ENCODE measurements at places on chromosomes 13 and 19.
A peak's percentile ranks its signal among the peaks of the same experiment; 100 is the strongest.

DNA sequence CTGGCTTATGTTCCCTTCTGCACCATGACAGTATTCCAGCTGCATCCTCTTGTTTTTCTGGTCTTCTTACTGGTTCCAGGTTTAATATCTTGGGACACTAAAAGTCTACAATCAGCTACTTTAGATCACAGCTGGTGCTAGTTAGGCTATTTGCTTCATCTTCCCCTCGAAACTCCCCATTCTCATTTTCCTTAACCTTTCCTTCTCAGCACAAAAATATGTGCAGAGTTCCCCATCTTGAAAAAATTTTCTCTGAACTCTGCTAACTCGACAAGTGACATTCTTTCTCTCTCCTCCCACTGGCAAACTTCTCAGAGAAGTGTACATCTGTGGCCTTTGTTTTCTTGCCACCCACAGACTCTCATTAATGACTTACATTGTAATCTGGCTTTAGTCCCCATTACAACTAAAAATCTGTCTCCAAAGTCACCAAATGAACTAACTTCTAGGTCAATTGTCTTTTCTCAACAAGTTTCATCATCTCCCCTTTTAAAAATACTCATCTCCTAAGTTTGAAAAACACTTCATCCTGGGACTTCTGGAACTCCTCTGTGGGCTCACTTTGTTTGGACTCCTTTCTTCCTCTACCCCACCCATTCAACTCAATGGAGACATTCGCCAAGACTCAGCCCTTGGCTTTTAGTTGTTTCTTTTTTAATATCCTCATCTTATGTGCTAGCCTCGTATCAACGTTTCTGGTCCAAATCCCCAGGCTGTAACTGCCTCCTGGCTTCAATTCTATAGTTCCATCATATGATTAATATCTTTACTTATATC lies 7.1 kb upstream of the KL start:
- DNase-seq, result no peak

GRCh38 chr19:34363094-34363493 lies 1.9 kb upstream of the GPI start:
- no peak for DNase-seq

- DNase-seq, result peak; percentile 41
Observed at GRCh38 chr13:112067116-112067741, at the start of gene SOX1. Gene SOX1 (plus strand): TSS chr13:112067149. CDS start chr13:112067659, 510 bp downstream.

GRCh38 chr19:19911150-19911549 lies 10.4 kb downstream of the ZNF93 start:
- no peak for DNase-seq

DNA sequence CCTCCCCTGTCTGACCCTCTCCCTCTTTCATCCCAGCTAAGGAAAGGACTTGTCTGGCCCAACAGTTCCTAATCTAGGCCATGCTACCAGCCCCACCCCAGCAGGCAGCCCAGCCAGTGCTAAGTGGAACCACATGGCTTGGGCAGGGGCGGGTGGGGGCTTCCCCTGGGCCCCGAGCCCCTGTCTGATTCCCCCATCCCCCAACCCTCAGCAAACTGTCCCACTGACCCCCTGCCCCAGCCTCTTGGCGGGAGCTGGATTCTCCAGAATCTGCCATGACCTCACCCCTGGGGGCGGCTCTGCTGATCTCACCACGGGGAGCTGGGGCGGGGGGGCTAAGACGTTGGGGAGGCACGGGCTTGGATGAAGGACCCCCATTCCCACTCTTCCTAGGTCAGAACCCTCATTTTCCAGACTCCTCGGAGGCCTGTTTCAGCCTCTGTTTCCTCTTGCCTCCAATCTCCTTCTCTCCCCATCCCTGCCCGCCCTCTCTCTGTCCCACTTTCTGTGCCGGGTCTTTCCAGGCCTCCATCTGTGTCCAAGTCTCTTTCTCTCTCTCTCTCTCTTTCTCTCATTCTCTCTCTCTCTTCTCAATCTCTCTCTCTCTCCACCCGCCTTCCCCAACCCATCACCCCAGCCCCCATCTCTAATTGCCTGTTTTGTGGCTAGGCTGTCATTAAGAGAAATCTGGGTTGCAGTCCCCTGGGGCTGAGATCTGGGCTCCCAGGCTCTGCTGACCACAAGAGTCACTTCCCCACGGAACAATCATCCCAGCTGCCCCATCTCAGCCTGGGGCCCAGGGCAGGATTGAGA lies 2.7 kb downstream of the COL5A3 start:
- no peak for DNase-seq

DNA sequence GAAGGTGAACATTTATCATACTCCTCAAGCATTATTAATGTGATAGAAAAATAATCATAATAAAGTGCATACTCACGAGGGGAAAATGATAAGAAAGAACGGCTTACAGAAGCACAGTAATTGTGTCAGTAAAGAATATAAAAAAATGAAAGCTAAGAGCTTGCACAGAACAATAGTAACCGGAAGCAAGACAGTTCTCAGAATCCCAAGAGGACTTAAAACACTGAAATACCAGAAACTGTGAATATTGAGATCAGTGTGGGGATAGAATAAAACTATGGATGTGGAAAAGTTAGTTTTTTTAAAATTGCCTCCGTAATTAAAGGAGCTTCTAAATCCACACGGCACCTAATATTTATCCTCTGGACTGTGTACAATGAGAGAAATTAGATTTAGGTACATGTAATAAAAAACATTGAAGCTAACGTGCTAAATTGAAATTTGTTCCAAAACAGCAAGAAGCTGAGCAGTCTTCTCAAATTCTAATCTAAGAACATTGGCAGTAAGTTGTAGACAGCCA lies 482.7 kb downstream of the SLITRK6 start:
- DNase-seq, result no peak

GRCh38 chr13:106299621-106300020 lies 235.8 kb downstream of the EFNB2 start:
- no peak for DNase-seq

DNA sequence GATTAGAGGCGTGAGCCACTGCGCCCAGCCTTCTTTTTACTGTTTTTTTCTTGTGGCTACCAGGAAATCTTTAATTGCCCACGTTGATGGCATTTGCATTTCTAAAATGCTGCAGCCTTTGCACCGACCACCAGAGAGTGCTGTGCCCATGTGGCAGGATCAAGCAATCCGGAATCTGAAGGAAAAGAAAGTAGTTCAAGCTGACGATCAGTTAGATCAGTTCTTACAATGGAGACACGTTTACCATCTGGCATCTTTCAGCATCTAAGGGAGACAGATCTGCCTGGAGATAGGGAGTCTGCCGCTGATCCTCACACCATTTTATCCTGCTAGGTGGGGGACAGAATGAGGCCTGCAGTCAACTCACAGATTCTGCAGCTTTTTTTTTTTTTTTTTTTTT lies 19.9 kb downstream of the TINCR start:
- no peak for DNase-seq

GRCh38 chr13:96984051-96984508 lies 10.2 kb downstream of the OXGR1 start:
- DNase-seq, result peak; percentile 86

- no peak for DNase-seq
Observed at GRCh38 chr13:37107456-37107855, 2.0 kb upstream of the CSNK1A1L start.

- no peak for DNase-seq
Observed at GRCh38 chr13:56501750-56502149, 639.0 kb upstream of the PRR20A start.

DNA sequence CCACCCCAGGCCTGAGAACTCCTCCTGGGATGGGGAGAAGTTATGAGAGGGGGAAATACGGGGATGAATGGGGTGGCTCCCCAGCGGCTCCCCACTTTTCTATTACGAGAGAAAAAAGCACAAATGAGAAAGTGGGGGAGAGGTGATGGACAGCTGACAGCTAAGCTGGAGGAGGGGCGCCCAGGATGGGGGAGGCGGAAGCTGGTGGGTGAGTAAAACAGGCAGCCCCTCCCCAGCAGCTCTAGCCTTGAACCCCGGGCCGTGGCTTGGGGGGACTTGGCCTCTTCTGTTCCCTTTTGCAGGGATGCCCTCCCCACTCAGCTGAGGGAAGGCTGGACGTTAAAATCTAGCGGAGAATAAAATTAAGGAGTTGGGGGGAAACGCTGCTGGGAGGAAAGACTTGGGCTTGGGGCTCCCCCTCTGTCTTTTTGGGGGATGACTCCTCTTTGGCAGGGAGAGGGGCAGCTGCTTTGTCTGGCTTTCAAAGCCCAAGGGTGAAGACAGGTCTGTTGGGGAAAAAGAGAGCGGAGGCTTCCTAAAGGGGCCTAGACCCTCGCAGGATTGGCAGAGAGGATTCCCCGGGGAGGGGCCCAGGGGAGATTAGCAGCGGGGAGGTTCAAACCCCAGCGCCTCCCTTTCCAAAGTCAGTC lies 1.4 kb upstream of the SAMD1 start:
- no peak for DNase-seq

All from large intestine (tissue), 12 donors.